ENCODE measurements at places on chromosomes 2 and 18. TPM values are rescaled to one million over a fixed set of nuclear protein-coding genes. Genes with fewer than 3 reads are reported as not detected.

The SFT2D3 gene
- total RNA-seq: 9.5 TPM

DNA sequence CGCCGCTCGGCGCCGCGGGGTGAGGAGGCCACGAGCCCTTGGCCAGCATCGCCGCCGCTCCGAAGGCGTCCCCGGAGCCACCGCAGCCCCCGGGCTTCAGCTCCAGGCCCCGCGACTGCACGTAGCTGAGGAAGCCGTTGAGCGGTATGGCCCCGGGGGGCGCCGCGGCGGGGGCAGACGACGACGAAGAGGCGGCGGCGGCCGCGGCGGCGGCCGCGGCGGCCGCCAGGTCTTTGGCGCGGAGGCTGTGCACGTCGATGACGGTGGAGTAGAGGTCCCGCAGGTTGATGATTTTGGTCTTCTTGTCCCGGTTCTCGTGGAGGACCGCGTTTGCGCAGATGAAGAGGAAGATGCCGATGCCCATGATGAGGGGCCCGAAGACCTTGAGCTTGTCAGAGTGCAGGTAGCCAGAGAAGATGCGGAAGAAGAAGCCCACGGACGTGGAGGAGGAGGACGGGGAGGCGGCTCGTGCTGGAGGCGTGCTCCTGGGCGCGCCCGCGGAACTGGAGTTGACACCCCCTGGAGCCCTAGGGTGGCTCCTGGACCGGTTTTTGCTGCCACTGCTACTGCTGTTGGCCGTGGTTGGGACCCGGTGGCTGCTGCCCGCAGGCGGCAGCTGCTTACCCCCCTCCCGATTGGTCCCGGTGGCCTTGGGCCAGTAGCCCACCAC lies 4.0 kb downstream of the TMEM200C start:
- H3K4me3 ChIP-seq: peak overlapping the region; percentile 68
- H3K36me3 ChIP-seq: no peaks in the 10 kb centered on the region
- H3K27ac ChIP-seq: no peak overlapping the region
- DNase-seq: no peak

GRCh38 chr2:157414050-157414449 lies 29.8 kb downstream of the CYTIP start:
- no peak overlapping the region for H3K27ac ChIP-seq
- no peak for DNase-seq
- no peaks in the 10 kb centered on the region for H3K27me3 ChIP-seq
- no peak overlapping the region for H3K4me3 ChIP-seq

The DPP10 gene
- not detected for total RNA-seq

DNA sequence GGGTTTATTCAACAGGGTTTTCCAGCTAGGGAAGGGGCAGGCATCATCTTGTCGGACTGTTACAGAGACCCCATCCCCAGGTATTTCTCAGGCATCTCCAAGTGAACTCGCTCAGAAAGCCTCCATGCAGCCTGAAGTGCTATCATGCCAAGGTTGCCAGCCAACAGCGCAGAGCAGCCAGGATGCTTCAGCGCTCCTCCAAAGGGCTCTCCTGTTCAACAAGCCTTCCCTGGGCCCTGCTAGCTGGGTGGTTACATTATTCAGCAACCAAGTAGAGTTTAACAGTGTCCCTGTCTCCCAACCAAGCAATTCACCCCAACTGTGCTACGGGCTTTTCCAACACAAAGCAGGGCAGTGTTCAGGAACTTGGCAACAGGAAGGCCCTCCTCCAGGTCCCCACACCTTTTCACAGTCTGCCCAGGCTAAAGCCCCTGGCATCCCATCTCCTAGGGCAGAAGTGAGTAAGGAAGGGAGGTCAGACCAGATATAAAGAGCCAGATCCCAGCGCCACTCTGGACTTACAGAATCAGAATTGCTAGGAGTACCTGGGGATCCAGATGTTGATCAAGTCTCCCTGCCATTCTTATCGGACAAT lies 52.9 kb downstream of the ZBTB7C start:
- H3K27me3 ChIP-seq: no peaks in the 10 kb centered on the region
- H3K36me3 ChIP-seq: no peaks in the 10 kb centered on the region
- H3K4me1 ChIP-seq: no peaks in the 10 kb centered on the region
- H3K4me3 ChIP-seq: no peak overlapping the region
- no peak overlapping the region for H3K27ac ChIP-seq

Measured in thoracic aorta (tissue), 2 donors.